ENCODE measurements at places on chromosomes 5 and 9.
A peak's percentile ranks its signal among the peaks of the same experiment; 100 is the strongest.

- no peak for DNase-seq
Measured at GRCh38 chr5:112689155-112689909, 48.4 kb upstream of the APC start.

GRCh38 chr5:140996060-140996459 is 29.8 kb downstream of the PCDHAC2 start:
- peak; percentile 74 for DNase-seq

GRCh38 chr5:169410996-169411783 is 110.3 kb upstream of the SLIT3 start:
- DNase-seq, result peak; percentile 8

DNA sequence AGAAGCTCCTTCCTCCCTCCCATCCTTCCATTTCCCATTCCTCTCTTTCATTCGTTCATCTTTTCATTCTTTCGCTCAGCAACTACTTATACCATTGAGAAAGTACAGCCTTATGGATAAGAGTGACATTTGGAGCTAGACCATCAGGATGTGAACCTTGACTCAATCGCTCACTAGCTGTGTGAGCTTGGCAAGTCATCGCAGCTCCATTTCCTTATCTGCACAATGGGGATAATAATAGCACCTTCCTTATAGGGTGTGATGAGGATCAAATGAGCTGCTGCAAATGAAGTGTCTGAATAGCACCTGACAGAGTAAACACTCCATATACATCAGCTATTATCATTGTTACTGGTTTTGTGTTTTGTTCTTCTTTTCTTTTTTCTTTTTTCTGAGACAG is 28.1 kb upstream of the SYNPO start:
- no peak for DNase-seq

DNA sequence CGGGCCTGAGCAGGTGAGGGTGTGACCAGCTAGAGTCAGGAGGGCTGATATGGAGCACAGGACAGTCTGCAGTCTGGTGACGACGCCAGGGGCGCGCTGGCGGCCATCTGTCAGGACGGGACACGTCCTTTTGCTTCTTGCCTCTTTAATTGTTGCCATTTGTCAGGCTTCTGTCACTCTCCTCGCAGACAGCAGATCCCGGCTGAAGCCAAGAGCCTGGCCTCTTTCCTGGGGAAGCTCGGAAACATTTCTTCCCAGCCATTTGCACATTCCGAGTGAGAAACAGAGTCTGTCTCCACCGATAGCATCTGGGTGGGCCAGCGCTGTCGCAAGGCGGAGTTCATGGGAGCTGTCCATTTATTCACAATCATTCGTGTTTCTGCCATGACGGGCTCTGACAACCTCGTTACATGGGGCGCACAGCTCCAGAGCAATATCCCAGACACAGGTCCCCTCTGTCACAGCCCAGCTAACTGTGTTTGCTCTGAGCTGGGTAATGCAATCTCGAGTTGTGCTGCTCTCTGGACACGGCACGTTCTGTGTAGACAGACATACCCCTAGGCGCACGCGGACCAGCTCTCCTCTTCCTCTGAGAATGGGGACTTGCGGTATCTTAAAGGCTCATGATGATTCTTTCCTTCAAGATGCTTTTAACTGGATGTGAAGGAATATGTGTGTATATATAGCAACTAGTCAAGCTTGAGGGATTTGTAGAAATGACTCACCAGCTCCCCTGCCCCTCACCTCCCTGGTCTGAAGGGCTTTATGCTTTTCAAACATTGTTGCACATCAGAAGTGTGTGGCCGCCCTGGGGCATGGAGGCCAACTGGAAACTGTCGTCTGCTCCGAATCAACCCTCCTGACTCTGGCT is 105.3 kb upstream of the FCN2 start:
- peak; percentile 54 for DNase-seq

DNA sequence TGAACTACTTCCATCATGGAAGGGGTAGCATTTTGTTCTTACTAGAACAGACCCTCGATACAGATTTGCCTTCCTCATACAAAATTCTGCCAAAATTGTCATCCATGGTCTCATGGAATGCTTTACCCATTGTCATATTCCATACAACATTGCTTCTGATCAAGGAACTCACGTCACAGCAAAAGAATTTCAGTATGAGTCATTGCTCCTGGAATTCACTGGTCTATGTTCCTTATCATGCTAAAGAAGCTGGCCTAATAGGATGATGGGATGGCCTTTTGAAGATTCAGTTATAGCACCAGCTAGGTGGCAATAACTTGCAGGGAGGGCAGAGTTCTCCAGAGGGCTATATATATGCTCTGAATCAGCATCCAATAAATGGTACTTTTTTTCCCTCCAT is 18.2 kb upstream of the FNIP1 start:
- no peak for DNase-seq

- DNase-seq, result no peak
Measured at GRCh38 chr9:88270413-88270812, 117.8 kb upstream of the SPIN1 start.

- DNase-seq, result no peak
Measured at GRCh38 chr9:1320607-1321195, 270.5 kb downstream of the DMRT2 start.

DNA sequence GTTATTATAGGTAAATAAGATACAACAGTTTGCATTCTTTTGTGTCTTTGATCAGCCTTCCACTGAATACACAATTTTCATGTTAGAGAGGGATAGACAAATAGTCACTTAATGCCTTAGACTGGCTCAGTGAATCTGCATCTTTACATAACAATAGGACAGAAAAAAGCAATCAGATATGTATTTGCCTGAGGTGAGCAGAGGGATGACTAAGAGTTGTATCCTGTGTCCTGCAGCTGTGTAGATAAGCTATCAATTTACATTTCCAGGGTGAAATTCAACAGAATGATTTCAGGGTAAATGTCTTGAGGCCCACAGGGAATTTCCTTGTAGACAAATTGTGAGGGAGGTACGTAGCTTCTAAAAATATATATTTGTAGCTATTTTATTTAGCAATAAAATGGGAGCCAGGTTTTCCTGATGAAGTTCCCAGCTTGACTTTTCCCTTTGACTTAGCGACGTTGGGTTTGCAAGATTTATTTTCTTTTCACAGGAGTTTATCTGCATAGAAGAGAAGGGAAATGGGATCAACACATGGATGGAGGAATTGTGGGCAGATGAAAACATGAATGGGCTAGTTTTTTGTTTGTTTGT is 586.1 kb upstream of the CDH6 start:
- no peak for DNase-seq

GRCh38 chr5:16935231-16936149 is 598 bp downstream of the MYO10 start:
- no peak for DNase-seq

DNA sequence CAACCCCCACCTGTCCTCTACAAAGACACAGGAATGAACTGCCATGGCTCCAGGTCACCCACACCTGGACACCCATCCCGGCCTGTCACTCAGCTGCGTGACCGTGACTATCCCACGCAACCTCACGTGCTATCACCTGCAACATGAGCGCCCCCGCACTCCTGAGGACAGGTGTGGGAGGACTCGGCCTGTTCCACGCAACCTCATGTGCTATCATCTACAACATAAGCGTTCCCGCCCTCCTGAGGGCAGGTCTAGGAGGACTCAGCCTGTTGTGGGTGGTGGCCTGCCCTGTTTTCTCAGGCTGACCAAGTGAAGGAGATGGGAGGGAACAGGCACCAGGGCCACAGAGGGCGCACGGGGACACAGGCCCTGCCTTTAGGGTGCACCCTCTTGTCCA is 4.1 kb downstream of the QSOX2 start:
- DNase-seq, result no peak

GRCh38 chr5:51188001-51188591 is 195.2 kb upstream of the ISL1 start:
- no peak for DNase-seq

DNA sequence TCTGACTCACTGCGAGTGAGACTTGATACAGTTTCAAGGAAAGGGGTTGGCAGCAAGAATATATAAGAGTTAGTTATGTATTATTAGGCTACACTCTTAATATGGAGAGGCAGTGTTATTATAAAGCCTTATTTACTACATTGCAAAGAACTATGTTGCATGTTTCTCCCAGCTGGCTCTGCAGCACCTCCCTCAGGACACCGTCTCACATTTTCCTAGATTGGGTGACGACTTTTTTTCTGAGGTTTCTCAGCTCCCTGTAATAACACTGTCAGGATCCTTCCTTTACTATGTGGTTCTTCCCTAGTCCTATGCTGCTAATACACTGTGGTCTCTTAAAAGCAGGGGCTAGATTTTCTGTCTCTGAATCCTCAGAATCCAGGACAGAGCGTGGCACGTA is 153.7 kb downstream of the INSYN2B start:
- DNase-seq, result no peak

DNA sequence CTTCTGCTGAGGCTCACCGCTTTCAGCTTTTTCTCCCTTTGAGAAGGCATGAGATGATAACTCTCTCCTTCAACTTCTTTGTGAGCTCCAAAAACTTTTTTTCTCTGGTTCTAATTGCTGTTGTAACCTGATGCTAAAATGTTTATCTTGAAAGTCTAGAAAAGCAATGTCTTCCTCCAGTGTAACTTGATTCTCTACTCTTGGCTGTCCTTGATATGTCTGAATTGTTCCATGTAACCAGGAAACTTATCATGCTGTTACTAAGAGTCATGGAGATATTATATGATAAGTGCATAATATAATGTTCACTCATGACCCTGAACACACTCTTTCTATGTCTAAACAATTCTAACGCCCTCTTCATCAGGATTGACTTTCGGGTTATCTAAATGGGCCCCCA is 128.0 kb upstream of the ABCA1 start:
- no peak for DNase-seq

DNA sequence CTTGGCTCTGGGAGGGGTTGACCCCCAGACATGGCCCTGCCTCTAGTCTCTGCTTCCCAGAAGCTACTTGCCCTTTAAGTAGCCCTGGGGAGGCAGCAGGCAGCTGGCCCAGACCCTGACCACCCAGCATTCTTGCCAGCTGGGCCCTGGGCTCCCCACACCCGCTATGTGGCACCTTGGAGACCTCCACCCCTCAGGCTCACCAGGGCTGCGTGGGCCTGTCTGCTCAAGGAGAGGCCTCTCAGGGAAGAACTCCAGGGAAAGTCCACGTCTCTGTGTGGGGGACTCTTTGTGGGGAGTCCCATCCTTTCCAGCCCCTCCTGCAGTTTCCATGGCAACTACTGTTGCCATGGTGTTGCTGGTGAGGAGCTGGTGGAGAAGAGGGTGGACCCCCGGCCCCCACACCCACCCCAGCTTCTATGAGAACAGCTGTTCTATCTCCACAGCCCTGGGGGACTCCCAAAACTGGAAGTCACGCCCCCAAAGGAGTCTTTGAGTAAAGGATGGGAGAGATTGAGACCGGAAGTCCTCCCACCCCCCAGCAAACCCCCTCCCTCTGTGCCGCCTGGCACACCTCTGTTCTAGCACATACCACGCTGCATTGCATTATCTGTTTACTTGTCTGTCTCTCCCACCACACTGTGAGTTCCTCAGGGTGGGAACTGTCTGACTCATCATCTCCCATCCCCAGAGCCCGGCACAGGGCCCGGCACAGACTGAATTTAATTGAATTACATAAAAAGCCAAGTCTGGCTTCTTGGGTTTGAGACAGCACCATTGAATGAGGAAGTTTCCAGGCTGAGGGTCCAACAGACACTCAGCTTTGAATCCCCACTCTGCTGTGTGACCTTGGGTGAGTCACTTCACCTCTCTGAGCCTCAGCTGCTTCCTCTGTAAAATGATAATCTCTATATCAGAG is 12.6 kb downstream of the DNM1 start:
- DNase-seq, result peak; percentile 20

DNA sequence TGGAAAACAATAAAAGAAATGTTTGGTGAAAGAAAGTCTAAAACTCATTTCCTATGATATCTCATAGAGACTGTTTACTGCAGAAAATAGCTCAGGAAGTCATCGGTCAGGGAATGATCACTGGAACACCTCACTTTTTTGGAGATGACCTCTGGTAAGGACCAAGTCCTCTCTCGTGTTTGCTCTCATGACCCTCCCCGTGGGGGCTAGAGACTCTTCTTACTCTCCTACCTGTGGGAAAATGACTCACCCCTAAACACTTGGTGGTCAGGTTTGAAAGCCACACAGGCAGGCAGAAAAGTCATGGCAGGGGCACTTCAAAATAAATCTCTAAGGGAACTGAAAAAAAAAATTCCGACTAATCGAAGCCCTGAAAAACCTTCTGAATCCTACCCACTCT is 48.2 kb downstream of the FAM240B start:
- DNase-seq, result no peak

DNA sequence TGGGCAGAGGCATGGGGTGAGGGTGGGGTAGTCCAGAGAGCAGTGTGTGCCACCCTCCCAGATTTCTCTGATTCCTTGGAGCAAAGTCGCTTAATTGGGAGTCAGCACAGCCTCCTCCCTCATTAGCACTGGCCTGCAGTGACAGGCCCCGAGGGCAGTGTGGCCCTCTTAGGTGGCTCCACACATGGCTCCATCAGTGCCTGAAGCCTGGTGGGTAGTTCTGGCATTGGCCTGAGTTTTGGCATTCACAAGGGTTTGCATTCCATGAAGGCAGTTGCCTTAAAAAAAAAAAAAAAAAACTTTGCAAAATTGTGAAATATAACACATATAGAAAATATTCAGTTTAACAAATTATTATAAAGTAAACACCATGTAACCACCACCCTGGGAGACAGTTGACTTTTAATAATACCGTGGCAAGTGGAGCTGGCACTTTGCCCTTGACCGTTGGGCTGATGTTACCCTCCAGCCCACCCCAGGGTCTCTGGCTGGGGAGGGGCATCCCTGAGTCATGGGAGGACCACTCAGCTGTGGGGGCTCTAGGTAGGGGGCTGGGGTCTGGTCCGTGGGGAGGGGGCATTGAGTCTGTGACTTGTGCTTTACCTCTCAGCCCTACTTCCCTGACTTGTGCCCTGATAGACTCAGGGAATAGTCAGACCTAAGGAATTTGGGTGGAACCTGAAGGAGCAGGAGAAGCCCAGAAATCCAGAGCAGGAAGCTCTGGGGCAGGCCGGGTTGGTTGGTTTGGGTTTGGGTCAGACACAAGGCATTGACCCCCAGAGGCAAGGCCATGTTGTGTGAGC is 51.3 kb upstream of the PITX1 start:
- DNase-seq, result no peak

- DNase-seq, result no peak
Measured at GRCh38 chr5:150142959-150143349, 12.7 kb downstream of the PDGFRB start.

GRCh38 chr9:74497748-74498620 is 849 bp downstream of the RORB start:
- no peak for DNase-seq

GRCh38 chr5:39441838-39442237 is 17.1 kb upstream of the DAB2 start:
- no peak for DNase-seq

DNA sequence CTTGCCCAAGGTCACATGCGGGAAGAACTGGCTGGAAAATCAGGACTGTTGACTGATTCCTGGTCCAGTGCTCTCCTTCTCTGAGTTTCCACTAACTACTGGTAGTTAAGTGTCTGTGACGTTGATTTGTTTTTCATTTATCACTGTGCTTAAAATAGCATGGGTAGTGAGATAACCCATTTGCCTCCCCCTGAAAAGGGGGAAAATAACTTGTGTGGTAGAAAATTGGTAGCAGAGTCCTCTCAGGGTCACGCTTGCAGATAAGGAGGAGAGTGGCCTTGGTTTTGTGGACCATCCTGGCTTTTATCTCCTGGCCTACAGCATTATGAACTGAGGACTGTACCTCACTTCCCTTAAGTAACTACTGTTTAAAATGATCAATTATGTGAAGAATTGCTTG is 10.9 kb downstream of the FUBP3 start:
- no peak for DNase-seq

Measured in G401 (cell line).